NCI-H748 treated with DMSO at 0.1 percent for 48 hours (cell line): ENCODE measurements at places on chromosomes 4 and X.

DNA sequence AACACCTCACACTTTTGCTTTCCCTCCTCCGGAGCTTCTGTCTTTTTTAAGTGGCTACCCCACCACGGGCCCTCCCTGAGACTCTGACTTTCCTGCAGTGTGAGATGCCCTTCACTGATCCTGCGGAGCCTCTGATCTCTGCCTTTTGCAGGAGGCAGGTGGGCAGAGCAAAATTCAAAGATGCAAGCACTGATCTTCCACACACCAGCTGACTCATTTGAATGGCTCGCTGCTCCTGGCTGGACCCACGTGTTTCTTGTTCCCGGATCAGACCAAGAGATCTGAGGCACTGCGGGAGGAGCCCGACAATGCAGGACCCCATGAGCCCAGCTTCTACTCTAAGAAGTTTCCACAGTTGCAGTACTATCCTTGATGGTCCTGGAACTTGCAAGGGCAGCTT lies 1607.9 kb upstream of the TENM3 start:
- no peak for DNase-seq

- DNase-seq = no peak
Measured at GRCh38 chr4:10023050-10023419, 1.7 kb upstream of the SLC2A9 start.

DNA sequence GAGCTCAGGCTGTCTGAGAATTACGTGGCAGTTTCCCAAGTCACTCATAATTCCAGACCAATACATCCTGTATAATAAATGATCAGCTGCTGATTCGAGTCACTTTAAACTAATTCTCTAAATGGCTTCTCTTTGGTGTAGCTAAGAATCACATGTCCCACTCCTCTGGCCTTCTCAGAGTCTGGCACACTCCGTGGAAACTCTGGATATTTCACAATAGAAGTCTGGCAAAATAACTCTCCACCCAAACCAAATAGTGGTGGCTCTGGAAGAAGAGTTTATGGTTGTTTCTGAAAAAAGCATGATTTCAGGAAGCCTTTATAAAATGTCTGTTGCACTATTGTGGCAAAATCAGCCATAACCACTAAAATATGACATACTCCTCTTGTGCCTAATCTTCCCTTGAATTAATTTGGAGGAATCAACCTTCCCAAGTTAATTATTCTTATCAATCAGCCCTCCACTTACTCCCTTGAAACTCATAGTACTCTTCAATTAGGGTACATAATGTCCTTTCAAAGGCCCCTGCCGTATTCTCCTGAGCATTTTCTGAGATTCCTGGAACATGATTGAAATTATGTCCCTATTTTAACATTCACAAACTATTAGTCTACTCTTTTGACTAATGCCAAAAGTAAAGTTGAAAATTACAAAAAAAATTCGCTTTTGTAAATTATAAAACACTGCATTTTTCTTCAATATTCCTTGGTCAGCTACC lies 991.6 kb downstream of the FAT4 start:
- no peak for DNase-seq

- no peak for DNase-seq
Measured at GRCh38 chr4:25310066-25310802, 2.3 kb upstream of the ZCCHC4 start.

GRCh38 chr4:167578906-167579305 lies 344.6 kb upstream of the SPOCK3 start:
- DNase-seq = no peak

DNA sequence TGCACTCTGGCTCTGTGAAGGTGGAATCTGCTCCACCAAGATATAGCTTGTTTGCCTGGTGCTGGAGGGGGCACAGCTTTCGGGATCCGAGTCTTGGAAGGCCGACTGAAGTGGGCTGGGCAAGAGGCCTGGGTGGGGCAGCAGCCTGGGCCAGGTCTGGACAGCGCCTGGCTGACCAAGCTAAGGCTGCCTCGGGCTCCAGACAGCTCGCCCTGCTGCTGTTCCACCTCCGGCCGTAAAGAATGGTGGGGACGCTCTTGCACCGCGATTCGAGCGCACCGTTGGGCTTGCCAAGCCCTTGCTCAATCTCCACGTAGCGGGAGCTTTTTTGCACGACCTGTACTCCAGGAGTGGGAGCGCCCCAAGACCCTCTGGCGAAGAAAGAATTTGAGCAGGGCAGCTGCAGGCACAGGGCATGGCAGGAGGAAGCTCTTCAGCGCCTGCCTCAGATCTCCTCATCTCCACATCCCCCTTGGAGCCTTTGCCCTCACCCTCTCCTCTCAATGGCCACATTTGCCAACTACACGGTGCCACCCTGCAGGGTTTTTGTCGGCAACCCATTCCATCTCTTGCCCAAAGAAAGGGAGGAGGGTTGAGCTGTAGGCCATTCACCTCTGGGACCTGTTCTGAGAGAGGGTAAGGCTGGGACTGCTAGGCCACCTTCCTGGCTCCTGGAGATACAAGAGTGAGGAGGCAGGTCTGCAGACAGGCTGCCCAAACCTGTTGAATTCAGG lies 18.9 kb downstream of the CNGA2 start:
- DNase-seq = peak; percentile 7

GRCh38 chr4:6751611-6752485 lies 30.7 kb upstream of the KIAA0232 start:
- no peak for DNase-seq

DNA sequence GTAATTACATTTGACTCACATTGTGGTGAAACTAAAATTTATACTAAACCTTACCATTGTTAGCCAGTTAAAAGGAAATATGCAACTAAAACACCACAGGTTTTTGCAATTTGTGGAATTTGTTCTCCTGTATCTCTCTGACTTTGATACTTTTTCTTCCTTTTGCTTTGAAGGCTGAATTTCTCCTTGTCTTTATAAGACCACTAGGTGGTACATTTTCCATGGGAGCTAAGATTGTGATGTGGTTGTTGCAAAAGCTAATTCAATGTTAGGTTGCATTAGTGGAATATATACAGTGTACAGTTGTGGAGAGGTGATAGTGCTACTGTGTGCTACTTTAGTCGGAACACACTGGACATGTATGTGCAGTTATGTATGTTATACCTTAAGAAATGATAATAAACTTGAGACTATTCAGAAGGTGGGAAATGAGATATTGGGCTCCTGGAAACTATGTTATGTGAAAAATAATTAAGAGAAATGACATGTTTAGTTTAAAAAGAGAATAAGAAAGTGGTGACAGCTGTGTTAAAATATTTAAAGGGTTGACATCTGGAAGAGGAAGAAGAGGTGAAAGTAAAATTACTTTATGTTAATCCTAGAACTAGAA lies 70.3 kb downstream of the ARL9 start:
- DNase-seq = no peak

DNA sequence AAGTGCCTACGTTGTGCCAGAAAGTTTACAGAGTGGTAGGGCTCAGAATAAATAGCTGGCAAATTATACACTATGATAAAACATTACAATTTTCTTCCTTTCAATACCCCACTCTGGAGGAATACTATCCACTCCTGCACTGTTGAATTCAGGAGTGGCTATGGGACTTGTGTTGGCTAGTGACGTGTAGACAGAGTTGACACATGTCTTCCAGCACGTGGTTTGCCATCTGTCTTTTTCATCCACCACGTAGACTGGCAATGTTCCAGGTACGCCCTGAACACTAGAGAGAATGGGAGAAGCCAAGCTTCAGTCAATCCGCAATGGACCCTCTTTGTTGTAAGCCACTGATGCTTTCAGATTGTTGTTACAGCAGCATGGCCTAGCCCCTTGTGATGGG lies 168.8 kb upstream of the RBPJ start:
- peak; percentile 2 for DNase-seq
